ENCODE measurements at places on chromosomes 5 and 9. TPM values are rescaled to one million over a fixed set of nuclear protein-coding genes. Genes with fewer than 3 reads are reported as not detected.

GRCh38 chr9:132732326-132733259, 62.3 kb downstream of the GTF3C4 start:
- H3K27ac ChIP-seq = peak overlapping the region; percentile 91
- no peaks in the 10 kb centered on the region for H3K36me3 ChIP-seq
- H3K4me1 ChIP-seq = no peaks in the 10 kb centered on the region
- H3K4me3 ChIP-seq = no peak overlapping the region
- H3K27me3 ChIP-seq = no peaks in the 10 kb centered on the region
- no peak for DNase-seq

GRCh38 chr5:137649228-137649935, 86.5 kb downstream of the KLHL3 start:
- H3K4me1 ChIP-seq = no peaks in the 10 kb centered on the region
- no peaks in the 10 kb centered on the region for H3K27me3 ChIP-seq
- no peak overlapping the region for H3K4me3 ChIP-seq
- H3K36me3 ChIP-seq = peaks cover 10% of the 10 kb centered on the region
- no peak for DNase-seq
- H3K27ac ChIP-seq = no peak overlapping the region

- peaks cover 35% of the 10 kb centered on the region for H3K4me1 ChIP-seq
- peaks cover 23% of the 10 kb centered on the region for H3K36me3 ChIP-seq
- peak; percentile 70 for DNase-seq
- H3K27me3 ChIP-seq = no peaks in the 10 kb centered on the region
These were observed 583 bp upstream of the AQP3 start for GRCh38 chr9:33447799-33448553.

DNA sequence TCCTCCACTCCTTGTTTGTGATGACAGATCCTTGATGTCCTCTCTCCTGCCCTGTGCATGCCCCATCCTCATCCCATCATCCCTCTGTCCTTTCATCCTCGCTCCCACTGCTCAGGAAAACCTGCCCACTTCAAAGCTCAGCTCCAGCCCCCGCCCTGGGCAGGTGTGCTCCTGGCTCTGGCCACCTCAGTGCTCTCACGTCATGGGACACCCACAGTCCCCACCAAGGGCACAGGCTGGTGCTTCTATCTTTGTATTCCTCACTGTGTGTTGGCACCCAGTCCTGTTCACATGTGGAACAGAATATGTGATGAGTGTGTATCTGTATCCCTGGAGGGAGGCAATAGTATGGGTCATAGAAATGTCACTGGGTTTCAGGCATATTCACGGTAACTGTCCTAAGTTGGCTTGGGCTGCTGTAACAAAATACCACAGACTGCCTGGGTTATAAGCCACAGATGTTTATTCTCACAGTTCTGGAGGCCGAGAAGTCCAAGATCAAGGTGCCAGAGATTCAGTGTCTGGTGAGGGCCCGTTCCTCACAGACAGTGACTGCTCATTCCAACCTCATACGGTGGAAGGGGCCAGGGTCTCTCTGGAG, 13.5 kb downstream of the GFPT2 start:
- no peak for DNase-seq
- no peak overlapping the region for H3K27ac ChIP-seq
- no peak overlapping the region for H3K4me3 ChIP-seq
- H3K36me3 ChIP-seq = no peaks in the 10 kb centered on the region
- no peaks in the 10 kb centered on the region for H3K4me1 ChIP-seq

GRCh38 chr5:72141440-72142355, 34.4 kb downstream of the MAP1B start:
- H3K27ac ChIP-seq = no peak overlapping the region
- no peaks in the 10 kb centered on the region for H3K27me3 ChIP-seq
- no peaks in the 10 kb centered on the region for H3K36me3 ChIP-seq

- H3K27me3 ChIP-seq = no peaks in the 10 kb centered on the region
- no peak overlapping the region for H3K27ac ChIP-seq
- no peaks in the 10 kb centered on the region for H3K4me1 ChIP-seq
- no peak for DNase-seq
These were observed 12.4 kb downstream of the PTGS1 start for GRCh38 chr9:122382901-122383850.

The C6 gene
- 0.73 TPM for polyA plus RNA-seq

Data from thymus (tissue), 14 donors.